ENCODE measurements at places on chromosomes 11 and 22.
A peak's percentile ranks its signal among the peaks of the same experiment; 100 is the strongest.

- peak; percentile 15 for DNase-seq
Measured at GRCh38 chr11:91220476-91221202, 997.8 kb upstream of the CHORDC1 start.

DNA sequence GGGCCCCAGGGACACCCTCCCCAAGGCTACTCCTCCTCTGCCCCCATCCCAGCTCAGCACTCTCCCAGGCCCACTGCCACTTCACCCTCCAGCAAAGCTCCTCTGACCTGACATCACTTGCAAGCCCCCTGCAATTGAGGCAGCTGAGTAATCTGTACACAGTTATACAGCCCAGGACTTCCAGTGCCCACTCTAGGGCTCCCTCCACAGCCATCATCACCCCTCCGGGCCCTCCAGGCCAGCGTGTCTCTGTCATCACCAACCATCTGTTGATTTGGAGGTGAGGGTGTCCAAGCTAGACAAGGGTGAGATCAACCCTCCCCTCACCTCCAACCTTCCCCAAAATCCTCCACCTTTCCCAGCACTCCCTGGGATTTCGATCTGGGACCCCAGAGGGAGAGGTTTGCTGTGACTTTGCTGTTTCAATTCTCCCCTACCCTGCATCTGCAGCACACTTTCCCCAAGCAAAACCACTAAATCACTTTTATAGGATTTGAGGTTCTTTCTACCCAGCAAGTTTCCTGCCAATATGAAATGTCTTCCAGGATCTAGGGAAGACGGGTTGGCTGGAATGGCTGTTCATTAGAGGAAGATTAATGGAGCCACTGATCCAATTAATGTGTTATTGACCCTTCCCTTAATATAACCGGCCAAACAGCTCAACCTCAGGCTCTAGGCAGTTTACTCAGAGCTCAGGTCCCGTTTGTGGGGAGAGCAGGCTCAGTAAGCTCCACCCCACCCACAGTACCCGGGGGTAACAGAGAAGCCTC lies 92.9 kb downstream of the CHST1 start:
- DNase-seq = no peak

DNA sequence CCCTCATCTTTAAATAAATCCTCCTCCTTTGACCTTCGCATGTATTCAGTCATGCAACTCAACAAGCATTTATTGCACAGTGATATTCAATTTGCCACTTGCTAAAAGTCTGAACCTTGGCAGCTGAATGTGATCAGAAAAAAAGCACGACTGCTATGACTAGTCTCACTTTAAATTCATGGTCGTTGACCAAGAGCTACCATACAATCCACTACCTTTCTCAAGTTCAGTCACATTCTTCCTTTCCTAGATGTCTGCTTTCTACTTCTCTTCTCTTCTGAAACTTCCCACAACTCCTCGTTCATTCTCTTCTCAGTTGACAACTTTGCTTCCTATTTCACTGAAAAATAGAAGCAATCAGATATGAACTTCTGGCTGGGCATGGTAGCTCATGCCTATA lies 2.0 kb upstream of the SAA1 start:
- DNase-seq = no peak

DNA sequence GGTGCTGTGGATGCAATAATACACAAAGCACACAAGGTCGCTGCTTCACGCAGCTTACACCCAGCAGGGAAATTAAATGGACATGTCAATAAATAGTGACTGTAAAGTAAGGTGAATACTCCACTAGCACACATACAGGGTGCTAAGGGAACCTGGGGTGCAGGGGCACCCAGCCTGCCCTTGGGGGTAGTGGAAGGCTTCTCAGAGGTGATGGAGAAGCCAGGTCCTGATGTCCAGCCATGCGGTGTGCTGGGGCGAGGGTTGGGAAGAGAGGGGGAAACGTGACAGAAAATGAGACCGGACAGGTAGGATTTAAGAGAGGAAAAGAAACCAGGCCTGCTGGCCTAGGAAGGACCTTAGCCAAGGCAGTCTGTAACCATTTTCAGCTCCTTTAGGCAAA lies 200.5 kb downstream of the GRIK4 start:
- no peak for DNase-seq

DNA sequence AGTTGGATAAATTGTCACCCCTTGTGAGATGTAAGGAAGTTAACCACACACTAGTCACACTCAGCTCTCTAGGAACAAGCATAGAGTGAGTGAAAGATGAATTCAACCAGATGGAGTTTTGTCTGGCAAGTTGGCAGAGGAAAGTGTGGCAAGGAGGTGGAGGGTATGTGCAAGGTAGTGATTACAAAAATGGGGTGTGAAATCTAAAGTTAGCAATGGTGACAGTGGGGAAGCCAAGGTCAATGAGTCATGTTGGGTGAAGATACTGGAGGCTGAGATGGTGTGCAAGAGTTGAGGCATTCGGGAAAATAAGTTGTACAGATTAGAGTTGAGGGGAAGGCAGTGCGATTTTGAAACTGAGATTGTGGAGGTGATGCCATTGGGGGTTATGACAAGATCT lies 33.7 kb downstream of the MRGPRX2 start:
- DNase-seq = no peak

DNA sequence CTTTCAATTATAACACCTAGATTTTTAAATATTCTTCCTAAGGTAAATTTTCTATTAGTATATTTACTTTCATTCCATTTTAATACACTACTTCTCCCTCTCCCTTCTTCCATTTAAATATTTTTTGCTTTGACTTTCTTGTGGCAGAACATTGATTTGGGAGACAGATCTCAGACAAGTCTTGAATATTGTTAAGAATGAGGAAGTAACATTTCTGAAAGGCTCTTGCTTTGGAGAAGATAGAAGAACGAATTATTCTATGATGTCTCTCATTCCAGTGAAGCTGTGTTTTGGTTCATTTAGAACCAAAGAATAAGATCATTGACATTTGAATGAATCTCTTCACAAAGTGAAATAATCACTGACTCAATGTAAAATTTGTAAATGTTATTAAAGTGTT lies 2.4 kb downstream of the IPO7 start:
- no peak for DNase-seq

- DNase-seq = peak; percentile 36
Measured at GRCh38 chr22:36447632-36448031, 33.8 kb downstream of the TXN2 start.

GRCh38 chr22:24550028-24550901 lies 4.7 kb downstream of the GUCD1 start:
- DNase-seq = peak; percentile 60

GRCh38 chr22:41951898-41952474 lies at the start of gene SMIM45:
TSS of gene SMIM45 (plus strand) at chr22:41952150.
- DNase-seq = no peak

- no peak for DNase-seq
Measured at GRCh38 chr11:109000531-109000930, 335.7 kb downstream of the DDX10 start.

DNA sequence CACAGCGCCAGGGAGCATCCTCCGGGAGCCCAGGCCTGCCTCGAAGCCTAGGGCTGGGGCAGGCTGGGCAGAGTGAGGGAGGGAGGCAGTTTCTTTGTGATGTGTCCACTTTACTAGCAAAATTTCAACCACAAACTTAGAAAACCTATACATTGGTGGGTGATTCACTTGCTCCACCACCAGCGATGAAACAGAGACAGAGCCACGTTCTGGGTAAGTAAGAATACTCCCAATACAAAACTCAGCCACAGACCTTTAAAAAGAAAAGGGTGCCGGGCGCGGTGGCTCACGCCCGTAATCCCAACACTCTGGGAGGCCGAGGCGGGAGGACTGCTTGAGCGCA lies 22.3 kb downstream of the CDKN1C start:
- no peak for DNase-seq

- DNase-seq = no peak
Measured at GRCh38 chr11:99601179-99601578, 580.4 kb downstream of the CNTN5 start.

GRCh38 chr11:106828576-106828975 lies 189.7 kb downstream of the GUCY1A2 start:
- no peak for DNase-seq

GRCh38 chr11:116051494-116051893 lies 547.3 kb upstream of the CADM1 start:
- no peak for DNase-seq

DNA sequence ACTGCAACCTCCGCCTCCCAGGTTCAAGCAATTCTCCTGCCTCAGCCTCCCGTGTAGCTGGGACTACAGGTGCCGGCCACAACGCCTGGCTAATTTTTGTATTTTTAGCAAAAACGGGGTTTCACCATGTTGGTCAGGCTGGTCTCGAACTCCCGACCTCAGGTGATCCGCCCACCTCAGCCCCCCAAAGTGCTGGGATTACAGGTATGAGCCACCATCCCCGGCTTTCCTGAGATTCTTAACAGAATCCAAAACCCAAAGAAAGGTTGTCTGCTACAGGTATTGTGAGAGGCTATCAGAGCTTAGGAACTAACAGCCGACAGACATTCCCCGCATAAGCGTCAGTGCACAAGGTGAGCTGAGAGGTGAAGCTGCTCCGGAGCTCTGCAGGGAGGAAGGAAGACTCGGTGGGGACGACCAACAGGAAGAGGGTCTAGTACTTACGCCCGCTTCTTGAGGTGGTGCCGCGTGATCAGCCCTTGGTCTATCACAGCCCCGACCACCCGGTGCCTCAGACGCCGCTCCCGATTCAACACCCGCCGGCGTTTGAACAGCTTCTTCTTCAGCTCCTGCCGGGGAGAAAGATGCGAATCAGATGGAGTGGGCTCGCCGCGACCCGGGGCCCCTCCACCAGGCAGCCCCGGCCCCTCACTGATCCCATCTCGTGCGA lies 470 bp downstream of the C11orf98 start:
- DNase-seq = no peak

GRCh38 chr11:77191823-77192495 lies 63.9 kb downstream of the MYO7A start:
- peak; percentile 17 for DNase-seq

GRCh38 chr11:77156396-77157195 lies 28.6 kb downstream of the MYO7A start:
- no peak for DNase-seq

GRCh38 chr11:1089738-1090599 lies 15.3 kb downstream of the MUC2 start:
- no peak for DNase-seq
